ENCODE measurements at places on chromosomes 12 and 14. TPM values are rescaled to one million over a fixed set of nuclear protein-coding genes. Genes with fewer than 3 reads are reported as not detected.

Gene GDF3
- polyA plus RNA-seq, result 4.3 TPM

Gene PRKAB1
- polyA plus RNA-seq, result 32.1 TPM

Gene ACSS3
- 14.4 TPM for polyA plus RNA-seq

Gene KHNYN
- 7.6 TPM for polyA plus RNA-seq

Gene SLC38A4
- polyA plus RNA-seq, result 4.4 TPM

- DNase-seq, result no peak
- H3K36me3 ChIP-seq, result no peaks in the 10 kb centered on the region
- H3K4me1 ChIP-seq, result no peaks in the 10 kb centered on the region
- H3K4me3 ChIP-seq, result no peak overlapping the region
- no peak overlapping the region for H3K27ac ChIP-seq
- H3K27me3 ChIP-seq, result no peaks in the 10 kb centered on the region
Observed at GRCh38 chr12:93297536-93297935, 80.2 kb upstream of the NUDT4 start.

GRCh38 chr14:31001339-31001658 lies 24.1 kb upstream of the AP4S1 start:
- DNase-seq, result no peak
- no peaks in the 10 kb centered on the region for H3K27me3 ChIP-seq
- H3K4me3 ChIP-seq, result no peak overlapping the region
- peaks cover 8% of the 10 kb centered on the region for H3K4me1 ChIP-seq

DNA sequence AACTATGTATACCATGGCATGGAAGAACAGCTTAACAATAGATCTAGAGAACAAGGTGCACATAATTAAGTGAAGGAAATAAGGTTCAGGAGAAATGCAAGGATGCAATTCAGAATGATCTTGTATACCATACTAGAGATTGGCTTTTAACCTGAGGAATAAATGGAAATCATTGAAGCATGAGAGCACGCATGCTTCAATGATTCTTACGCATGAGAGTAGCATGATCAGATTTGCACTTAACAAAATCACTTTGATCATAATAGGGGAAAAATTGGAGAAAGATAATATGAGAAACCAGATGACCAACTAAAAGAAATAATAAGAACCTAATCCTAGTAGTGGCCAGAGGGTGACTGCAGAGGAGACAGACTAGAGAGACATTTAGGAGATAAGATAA lies 133.3 kb upstream of the FSCB start:
- no peak overlapping the region for H3K4me3 ChIP-seq
- H3K4me1 ChIP-seq, result no peaks in the 10 kb centered on the region
- H3K27ac ChIP-seq, result no peak overlapping the region
- no peaks in the 10 kb centered on the region for H3K27me3 ChIP-seq
- H3K36me3 ChIP-seq, result no peaks in the 10 kb centered on the region
- no peak for DNase-seq

DNA sequence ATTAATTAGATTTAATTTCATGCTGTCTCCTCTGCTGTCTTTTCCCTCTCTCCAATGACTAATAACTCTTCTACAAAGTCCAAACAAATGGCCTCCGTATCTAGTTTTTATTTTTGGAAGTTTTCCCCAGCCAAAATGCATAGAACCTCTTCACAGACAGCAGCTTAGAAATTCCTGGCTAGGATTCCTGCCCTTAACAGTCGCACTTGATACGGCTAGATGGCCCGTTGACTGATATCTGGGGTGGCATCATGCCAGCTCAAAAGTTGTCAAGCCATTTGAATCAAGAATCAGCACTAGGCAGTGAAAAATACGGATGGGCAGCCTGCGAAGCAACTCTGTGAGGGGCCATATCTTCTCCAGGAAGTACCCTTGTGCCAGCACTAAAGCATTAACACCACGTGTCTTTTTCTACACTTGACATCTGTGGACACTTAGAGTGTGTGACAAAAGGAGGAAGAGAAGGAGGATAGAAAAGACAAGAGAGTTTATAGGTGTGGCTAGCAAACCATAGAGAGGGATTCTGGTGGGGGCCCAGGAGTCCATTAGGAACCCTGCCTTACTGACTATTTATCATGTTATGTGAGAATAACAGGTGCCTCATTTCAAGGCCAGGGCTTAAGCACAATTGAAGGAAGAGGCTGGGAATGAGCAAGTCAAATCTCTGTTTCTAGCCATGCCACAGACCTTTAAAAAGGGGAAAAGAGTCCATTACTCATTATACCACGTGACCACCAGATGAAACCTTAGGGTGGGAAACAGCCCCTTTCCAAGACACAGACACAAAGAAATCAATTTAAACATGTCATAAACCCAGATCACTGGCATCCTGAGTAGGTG lies 39.2 kb upstream of the KRR1 start:
- H3K36me3 ChIP-seq, result no peaks in the 10 kb centered on the region
- no peak overlapping the region for H3K27ac ChIP-seq
- peaks cover 6% of the 10 kb centered on the region for H3K4me1 ChIP-seq
- H3K27me3 ChIP-seq, result no peaks in the 10 kb centered on the region
- no peak for DNase-seq

DNA sequence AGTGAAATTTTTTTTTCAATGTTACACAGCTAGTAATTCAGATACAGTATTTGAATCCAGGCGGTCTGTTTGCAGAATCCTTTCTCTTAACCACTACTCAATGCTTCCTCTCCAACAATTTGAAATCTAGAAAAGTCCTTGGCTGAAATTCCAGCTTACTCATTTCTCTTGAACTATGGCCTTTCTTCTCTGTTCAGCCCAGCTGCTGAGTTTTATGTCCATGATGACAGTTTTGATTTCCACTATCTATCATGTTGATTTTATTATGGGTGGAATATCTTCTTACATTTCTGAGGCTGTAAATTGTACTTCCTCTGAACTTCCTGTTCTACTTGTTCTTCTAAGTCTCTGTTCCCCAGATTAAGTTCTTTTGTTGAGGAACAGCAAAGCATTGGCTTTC lies 315.3 kb downstream of the DIO2 start:
- H3K27me3 ChIP-seq, result no peaks in the 10 kb centered on the region
- H3K4me3 ChIP-seq, result no peak overlapping the region
- DNase-seq, result no peak
- H3K27ac ChIP-seq, result no peak overlapping the region

GRCh38 chr12:124655698-124656516 lies 88.5 kb upstream of the NCOR2 start:
- H3K36me3 ChIP-seq, result no peaks in the 10 kb centered on the region
- DNase-seq, result peak; percentile 49
- H3K27me3 ChIP-seq, result no peaks in the 10 kb centered on the region
- H3K4me3 ChIP-seq, result no peak overlapping the region

- peak overlapping the region; percentile 97 for H3K4me3 ChIP-seq
- H3K4me1 ChIP-seq, result no peaks in the 10 kb centered on the region
- DNase-seq, result no peak
- H3K36me3 ChIP-seq, result peaks cover 6% of the 10 kb centered on the region
- no peak overlapping the region for H3K27ac ChIP-seq
- no peaks in the 10 kb centered on the region for H3K27me3 ChIP-seq
Observed at GRCh38 chr12:120470150-120470784, 719 bp upstream of the SRSF9 start.

DNA sequence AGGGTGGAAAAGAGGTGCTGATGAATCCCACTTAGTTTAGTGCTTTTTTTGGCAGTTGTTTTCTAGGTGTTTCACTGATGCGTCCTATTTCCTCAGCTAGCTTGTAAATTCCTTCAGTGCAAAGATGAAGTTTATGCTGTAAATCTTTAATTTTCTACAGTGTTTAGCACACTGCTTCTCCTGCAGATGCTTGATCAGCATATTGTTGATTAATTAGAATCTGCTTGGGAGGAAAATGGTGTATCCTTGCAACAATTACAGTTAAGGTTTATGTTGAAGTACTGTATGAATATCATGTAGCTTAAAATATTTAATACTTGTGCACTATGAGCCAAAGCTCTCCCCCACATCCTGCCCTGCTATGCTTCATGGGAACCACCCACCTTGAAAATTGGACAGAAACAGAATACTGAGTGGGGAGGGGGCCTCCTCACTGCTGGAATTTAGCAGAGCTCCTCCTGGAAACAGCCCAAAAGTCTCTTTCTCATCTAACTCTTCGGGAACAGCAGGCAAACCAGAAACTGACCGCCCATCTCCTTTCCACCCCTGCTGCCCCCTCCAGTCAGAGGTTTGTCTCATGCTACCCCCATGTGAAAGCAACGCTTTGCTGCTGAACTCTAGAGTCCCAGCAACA lies 20.3 kb upstream of the DHRS4 start:
- H3K27me3 ChIP-seq, result no peaks in the 10 kb centered on the region
- no peak overlapping the region for H3K27ac ChIP-seq
- H3K4me3 ChIP-seq, result no peak overlapping the region
- H3K4me1 ChIP-seq, result no peaks in the 10 kb centered on the region

DNA sequence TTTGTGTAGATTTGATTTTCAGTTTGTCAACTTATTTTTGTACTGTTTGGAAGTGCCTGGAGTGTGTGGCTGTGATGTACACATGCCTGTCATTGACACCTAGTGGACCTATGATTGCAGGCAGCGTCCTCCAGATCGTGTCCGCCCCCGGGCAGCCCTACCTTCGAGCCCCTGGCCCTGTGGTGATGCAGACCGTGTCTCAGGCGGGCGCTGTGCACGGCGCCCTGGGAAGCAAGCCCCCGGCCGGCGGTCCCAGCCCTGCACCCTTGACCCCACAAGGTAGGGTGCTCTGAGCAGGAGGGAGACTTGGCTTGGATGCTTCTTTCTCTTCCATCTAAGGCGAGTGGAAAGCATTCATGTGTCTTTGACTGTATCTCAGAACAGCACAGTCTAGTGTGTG lies 75.8 kb downstream of the EP400 start:
- H3K36me3 ChIP-seq, result peaks cover 55% of the 10 kb centered on the region
- H3K4me3 ChIP-seq, result no peak overlapping the region
- no peak for DNase-seq
- H3K27ac ChIP-seq, result no peak overlapping the region

DNA sequence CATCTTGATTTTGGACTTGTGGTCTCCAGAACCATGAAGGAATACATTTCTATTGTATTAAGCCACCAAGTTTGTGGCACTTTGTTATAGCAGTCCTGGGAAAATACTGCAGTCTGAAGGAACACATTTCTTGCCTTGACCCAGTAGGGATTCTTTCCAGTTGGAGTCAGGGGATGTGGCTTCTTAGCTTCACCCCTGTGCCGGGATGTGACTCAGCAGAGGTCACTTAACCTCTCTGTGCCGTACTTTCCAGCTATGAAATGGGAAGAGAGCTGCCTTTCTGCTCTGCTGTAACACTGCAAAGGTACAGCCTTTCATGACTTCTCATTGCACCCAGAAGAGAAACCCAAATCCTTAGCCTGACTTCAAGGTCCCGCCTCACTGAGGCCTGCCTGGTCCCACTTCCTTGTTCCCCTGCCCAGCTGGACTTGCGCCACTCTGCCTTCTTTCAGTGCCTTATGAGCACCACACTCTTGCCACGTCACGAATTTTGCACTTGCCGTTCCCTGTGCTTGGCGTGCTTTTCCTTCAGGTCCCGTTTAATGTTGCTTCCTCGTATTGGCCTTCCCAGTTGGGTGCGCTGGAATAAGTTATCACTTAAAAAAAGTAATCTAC lies 24.2 kb downstream of the CHST11 start:
- no peak overlapping the region for H3K4me3 ChIP-seq
- DNase-seq, result no peak
- H3K27ac ChIP-seq, result no peak overlapping the region
- H3K36me3 ChIP-seq, result no peaks in the 10 kb centered on the region

GRCh38 chr12:26101763-26102162 lies 23.1 kb downstream of the BHLHE41 start:
- DNase-seq, result no peak
- no peaks in the 10 kb centered on the region for H3K36me3 ChIP-seq
- no peak overlapping the region for H3K4me3 ChIP-seq
- no peaks in the 10 kb centered on the region for H3K4me1 ChIP-seq
- no peaks in the 10 kb centered on the region for H3K27me3 ChIP-seq

- peaks cover 5% of the 10 kb centered on the region for H3K4me1 ChIP-seq
- DNase-seq, result no peak
- H3K27me3 ChIP-seq, result no peaks in the 10 kb centered on the region
- H3K27ac ChIP-seq, result no peak overlapping the region
Observed at GRCh38 chr14:38786921-38787320, 316.1 kb downstream of the SEC23A start.

GRCh38 chr14:105474483-105475268 lies at the start of gene CRIP2:
TSS of gene CRIP2 (plus strand) at chr14:105474821. CDS start at chr14:105474863, 42 bp downstream.
- H3K4me1 ChIP-seq, result peaks cover 20% of the 10 kb centered on the region
- peak within 1 kb of the TSS; percentile 55 for H3K4me3 ChIP-seq

DNA sequence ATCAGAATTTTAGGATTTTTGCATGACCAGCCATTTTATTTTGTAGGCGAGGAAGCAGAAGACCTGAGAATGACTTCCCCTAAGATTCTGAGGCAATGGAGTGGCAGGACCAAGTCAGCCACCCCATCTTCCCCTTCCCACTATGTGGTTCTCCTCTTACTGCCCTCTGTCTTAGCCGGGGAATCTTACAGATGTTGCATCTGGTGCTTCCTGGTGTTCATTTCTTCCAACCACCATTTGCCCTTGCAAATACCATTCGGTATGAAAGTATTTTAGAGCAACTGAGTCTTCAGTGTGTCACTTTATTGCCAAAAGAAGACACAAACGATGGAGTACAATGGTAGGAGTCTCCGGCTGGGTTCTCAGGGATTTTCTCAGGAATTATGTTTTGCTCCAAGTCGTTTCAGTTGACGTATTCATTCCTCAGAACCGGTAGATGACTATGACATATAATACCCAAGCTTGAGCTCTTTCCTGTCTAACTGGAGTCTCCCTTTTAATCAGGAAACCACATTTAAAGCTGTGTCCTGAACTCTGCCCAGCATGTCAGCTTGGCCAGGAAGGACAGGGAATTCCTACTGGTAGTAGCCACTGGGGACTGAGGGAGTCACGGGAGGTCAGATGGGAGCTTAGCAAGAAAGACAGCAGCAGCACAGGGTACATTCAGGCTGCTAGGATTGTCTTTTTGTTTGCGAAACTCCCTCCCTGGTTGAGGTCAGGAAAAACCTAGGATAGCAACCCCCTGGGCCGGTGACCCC lies 87.0 kb downstream of the SAMD4A start:
- peaks cover 5% of the 10 kb centered on the region for H3K4me1 ChIP-seq
- H3K27me3 ChIP-seq, result no peaks in the 10 kb centered on the region
- H3K27ac ChIP-seq, result no peak overlapping the region
- no peak overlapping the region for H3K4me3 ChIP-seq
- no peak for DNase-seq
- no peaks in the 10 kb centered on the region for H3K36me3 ChIP-seq

DNA sequence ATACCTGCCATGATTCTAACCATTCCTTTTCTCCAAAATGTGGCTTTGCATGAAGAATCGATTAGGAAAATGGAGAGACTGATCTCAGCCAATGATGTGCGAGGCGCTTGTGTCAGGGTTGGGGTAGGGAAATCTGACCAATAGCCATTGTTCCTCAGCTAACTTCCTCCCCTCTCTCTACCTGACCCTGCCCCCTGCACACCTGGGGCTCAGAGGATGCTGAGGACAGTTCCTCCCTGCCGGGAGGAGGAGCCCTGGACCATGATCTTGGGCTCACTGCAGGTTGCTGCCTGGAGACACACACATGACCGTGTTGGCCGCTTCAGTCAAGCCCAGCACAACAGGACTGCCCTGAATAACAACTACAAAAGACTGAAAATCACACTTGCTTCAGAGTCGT lies 119.8 kb upstream of the SFSWAP start:
- peaks cover 4% of the 10 kb centered on the region for H3K4me1 ChIP-seq
- no peak overlapping the region for H3K27ac ChIP-seq
- no peak overlapping the region for H3K4me3 ChIP-seq
- H3K36me3 ChIP-seq, result no peaks in the 10 kb centered on the region

Measured in H1 (cell line).